ENCODE measurements at places on chromosomes 6 and 20.

- no peak for DNase-seq
These were observed 12.0 kb downstream of the TCP1 start for GRCh38 chr6:159777240-159777904.

DNA sequence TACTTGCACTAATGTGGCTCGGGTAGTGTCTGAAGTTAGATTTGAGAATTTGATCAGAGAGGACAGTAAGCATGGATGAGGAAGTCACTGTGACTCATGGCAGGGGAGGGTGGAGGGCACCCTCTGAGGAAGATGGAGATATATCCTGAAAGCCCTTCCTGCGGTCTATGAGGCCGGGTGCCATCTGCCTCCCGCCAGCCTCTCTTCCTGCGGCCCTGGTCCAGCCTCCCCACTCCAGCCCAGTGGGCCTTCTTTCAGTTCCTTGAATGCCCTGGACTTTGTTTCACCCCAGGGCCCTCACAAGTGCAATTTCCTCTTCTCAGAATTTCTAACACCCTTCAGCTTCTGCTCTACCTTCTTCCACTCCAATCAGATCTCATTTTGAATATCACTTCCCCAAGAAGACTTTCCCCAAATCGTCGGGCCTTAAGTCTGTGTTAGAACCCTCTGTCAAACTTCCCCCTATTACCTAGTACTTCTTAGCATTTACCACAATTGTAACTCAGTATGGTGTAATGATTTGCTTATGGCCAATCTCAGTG, 20.2 kb upstream of the TNFAIP3 start:
- no peak for DNase-seq

DNA sequence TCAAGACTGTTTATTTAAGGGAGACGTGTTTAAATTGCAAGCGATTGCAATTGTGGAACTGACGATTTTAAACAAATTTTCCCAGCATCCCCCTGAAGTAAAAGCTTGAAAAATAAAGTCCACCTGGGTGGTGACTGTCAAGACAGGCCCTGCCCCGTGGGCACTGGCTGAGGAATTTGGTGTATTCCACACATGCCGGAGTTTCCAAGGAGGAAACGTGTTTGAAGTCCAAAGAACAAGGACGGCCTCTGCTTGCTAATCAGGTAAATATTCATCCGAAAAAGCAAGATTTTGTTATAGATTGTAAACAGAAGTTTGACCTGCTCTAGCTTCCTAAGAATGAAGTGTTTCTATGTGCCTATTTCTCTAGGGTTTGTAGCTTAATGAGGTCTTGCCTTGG, 505.1 kb downstream of the QKI start:
- DNase-seq, result no peak

GRCh38 chr20:6439737-6440442, 317.1 kb upstream of the FERMT1 start:
- DNase-seq, result no peak

GRCh38 chr6:151811081-151811480, 3.6 kb downstream of the ESR1 start:
- DNase-seq, result no peak

DNA sequence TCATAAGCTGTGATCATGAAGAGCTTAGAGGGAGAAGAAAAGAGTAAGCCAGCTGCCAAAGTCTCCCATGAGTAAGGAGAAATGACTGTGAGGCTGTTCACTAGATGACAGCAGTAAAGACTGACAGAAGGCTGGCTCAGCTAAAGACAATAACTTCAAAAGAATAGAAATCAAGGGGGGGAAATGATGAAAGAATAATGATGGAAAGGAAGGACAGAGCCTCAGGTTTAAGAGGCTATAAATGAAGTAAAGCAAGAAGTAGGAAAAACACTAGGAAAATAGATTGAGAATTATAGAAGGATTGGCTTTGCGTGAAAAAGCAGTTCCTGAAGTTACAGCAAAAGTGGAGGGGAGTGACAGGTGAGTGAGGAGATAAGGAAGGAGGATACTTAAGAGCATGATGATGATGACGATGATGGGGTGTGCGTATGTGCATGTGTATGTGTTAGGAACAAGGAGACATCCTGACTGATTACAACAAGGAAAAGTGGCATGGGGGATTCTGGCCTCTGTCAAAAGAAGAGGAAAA, 48.2 kb downstream of the HBS1L start:
- DNase-seq, result no peak

DNA sequence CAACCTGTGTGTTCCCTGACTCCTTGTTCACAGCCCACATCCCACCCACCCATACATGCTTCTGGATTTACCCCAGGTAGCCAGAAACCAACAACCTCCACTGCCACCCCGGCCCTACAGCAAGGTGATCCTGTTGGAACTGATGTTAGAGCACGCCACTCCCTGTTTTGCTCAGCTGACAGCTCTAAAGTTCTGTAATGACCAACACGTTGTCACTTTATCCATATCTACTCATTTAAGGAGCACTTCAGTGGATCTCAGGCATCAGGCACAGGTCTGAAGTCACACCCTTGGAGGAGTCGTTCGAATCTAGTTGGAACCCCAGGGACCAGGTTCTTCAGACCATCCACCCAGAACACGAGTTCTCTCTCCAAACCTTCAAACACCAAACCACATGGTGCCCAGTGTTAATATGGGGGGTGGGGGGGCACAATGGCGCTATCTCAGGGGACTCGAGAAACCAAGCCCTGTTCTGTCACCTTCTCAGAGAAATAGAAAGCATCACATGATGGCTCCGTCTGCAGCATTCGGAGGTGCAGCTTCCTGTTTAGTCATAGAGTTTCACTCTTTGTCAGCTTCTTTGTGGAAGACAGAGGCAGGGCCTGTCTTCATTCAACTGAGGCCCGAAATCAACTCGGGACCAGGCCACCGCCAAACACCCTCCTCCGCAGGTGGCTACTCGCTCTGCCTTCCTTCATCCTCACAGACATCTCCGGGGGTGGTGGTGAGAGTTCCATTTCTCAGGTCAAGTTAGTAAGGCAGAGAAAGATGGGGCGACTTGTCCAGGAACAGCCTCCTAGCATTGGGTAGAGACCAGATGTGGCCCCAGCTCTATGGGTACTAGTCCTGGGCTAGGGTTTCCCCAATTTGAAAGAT, 142.2 kb downstream of the NFATC2 start:
- DNase-seq, result peak; percentile 90

- no peak for DNase-seq
These were observed 11.6 kb upstream of the CD164 start for GRCh38 chr6:109393886-109394281.

- no peak for DNase-seq
These were observed 57.2 kb upstream of the MAFB start for GRCh38 chr20:40746251-40746650.

GRCh38 chr20:33234050-33234449, 1.7 kb upstream of the BPIFA1 start:
- no peak for DNase-seq

- DNase-seq, result no peak
These were observed 308.1 kb upstream of the HS3ST5 start for GRCh38 chr6:114650891-114651290.

DNA sequence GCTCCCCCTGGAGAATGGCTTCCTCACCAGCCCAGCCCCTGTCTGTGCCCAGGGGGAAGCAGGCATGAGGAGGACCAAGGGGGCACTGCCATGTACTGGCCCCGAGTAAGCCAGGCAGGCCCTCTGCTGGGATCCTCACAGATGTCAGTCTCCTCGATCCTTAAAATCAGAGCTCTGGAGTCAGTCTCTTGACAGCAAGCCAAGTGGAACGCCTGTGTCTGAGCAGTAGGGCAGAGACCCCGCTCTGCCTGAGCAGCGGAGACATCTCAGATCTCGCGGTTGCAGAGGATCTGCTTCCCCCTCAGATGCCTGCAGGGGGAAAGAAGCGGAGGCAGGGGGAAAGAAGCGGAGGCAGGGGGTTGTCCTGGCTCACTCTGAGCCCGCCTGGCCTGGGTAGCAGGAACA, 92.6 kb downstream of the SNX5 start:
- no peak for DNase-seq

- no peak for DNase-seq
These were observed 30.1 kb upstream of the MBOAT1 start for GRCh38 chr6:20242397-20242796.

Data from activated effector memory CD4-positive, alpha-beta T cell treated with anti-CD3 and anti-CD28 coated beads, Interleukin-2, amount 50 U/mL, for 16 hours (primary cell).